GM23248 (cell line): ENCODE measurements at places on chromosomes 12 and 14. TPM values are rescaled to one million over a fixed set of nuclear protein-coding genes. Genes with fewer than 3 reads are reported as not detected.

DNA sequence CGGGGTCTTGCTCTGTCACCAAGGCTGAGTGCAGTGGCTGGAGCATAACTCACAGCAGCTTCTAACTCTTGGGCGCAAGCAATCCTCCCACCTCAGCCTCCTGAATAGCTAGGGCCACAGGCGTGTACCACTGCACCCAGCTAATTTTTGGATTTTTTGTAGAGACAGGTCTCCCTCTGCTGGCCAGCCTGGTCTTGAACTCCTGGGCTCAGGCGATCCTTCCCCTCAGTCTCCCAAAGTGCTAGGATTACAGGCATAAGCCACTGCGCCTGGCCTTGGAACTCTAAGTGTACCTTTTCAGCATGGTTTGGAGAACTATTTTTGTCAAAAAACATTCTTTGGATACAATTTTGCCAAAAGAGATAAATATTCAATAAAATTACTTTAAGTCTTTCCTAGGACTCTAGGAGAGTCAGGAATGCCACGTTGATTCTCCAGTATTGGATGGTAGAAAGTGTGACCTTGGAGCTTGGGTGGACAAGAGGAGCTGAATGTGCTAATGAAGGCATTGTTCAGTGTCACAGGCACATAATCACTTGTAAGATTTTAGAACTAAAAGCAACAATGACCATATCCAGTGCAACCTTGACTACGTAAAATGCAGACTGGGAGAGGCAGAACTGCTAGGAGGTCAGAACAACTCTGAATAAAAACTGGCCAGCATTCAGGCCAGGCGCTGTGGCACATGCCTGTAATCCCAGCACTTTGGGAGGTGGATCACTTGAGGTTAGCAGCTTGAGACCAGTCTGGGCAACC, 2.8 kb downstream of the SRSF9 start:
- no peak overlapping the region for H3K4me3 ChIP-seq
- DNase-seq: peak; percentile 78
- H3K4me1 ChIP-seq: peaks cover 19% of the 10 kb centered on the region; the same call in 1 of the 2 replicates
- H3K36me3 ChIP-seq: peaks cover 46% of the 10 kb centered on the region

Gene IL23A
- total RNA-seq: not detected in 2 replicates

GRCh38 chr14:99314623-99315022, 42.6 kb upstream of the BCL11B start:
- DNase-seq: no peak
- no peaks in the 10 kb centered on the region; the same call in 1 of the 2 replicates for H3K27me3 ChIP-seq
- H3K4me3 ChIP-seq: no peak overlapping the region
- H3K27ac ChIP-seq: no peak overlapping the region
- H3K36me3 ChIP-seq: no peaks in the 10 kb centered on the region

DNA sequence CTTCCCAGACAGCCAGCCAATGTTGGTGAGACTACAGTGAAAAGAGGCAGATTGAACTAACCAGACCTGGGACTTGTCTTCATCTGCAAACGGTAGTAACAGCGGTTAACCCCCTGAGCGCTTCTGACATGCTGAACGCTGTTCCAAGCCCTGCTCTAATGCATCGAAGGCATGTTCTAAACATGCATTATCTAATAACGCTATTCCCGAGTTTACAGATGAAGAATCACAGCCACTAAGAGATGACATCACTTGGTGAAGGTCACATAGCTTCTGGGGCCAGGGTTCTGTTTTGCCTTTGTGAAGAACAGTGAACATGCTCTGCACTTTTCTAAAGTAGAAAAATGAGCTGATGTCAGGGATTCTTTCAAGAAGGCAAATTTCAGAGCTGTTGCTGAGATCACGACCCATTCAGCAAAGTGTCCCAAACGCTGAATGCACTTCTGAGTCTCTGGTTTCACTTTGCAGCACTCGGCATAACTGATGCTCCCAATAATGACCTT, 56.0 kb downstream of the FOS start:
- H3K36me3 ChIP-seq: no peaks in the 10 kb centered on the region
- no peak overlapping the region for H3K27ac ChIP-seq
- H3K4me1 ChIP-seq: peaks cover 24% of the 10 kb centered on the region

Gene SPTB
- total RNA-seq: 0.11 and 0.51 TPM in 2 replicates
